ENCODE measurements at places on chromosomes 4 and X.

- no peak for DNase-seq
These were observed 10.7 kb downstream of the SEL1L3 start for GRCh38 chr4:25852103-25852502.

DNA sequence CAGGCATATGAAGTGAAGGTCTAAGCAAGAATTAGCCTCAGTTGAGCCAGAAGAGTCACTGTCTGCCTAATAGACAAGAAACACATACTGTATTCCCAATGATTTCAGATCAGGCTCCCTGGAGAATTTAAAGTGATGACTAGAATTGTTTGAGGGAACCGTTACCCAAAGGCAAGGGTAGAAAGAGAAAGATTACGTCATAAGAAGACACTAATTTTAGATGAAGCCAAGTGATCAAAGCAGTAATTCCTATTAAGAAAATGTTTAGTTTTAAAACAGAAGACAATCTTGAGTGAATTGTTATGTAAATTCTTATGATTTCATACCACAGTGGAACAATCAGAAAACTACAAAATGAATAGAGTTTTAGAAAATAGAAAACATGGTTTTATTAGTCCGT lies 194.5 kb upstream of the ARSJ start:
- DNase-seq: no peak

DNA sequence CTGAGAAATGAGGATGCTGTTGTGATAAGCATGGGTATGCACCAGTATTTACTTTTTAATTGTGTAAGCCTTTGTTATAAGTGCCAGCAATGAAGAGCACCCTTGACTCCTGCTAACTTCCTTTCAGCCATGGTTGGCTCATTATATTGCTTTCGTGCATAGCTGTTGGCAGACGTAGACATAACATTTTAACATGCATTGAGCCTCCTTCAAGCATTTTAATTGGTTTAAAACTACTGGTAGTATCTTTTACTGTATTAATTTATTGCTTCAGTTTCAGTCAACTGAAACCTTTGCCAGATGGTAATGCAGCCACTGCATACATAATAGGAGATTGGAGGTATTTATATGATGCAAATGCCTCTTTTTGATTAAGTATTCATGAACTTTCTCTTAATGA lies 1285.4 kb downstream of the PCDH18 start:
- no peak for DNase-seq

DNA sequence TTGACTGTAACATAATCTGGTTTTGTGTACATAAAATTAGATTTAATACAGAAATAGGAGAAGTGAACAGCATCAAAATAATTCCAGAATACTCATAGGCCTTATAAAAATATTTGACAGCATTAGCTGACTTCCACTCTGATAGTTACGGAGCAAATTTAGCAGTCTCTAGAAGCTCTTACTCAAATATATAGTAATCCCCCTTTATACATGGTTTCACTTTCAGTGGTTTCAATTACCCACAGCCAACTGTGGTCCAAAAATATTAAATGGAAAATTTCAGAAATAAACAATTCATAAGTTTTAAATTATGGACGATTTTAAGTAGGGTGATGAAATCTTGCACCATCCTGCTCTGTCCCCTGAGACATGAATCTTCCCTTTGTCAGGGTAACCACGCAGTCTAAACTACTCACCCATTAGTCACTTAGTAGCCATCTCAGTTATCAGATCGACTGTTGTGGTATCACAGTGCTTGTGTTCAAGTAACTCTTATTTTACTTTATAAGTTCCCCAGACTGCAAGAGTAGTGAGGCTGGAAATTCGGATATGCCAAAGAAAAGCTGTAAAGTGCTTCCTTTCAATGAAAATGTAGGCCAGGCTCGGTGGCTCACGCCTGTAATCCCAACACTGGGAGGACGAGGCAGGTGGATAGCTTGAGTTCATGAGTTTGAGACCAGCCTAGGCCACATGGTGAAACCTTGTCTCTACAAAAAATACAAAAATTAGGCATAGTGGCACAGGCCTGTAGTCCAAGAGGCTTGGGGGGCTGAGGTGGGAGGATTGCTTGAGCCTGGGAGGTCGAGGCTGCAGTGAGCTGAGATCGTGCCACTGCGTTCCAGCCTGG lies 17.2 kb upstream of the RTL9 start:
- no peak for DNase-seq

GRCh38 chr4:12861422-12861821 lies 622.7 kb downstream of the RAB28 start:
- DNase-seq: no peak

- DNase-seq: no peak
These were observed 270.9 kb downstream of the SPRY1 start for GRCh38 chr4:123667496-123667895.

GRCh38 chrX:47976254-47977151 lies 27.3 kb downstream of the ZNF182 start:
- DNase-seq: no peak

- DNase-seq: no peak
These were observed 36.4 kb upstream of the MAMLD1 start for GRCh38 chrX:150326541-150327247.

- DNase-seq: no peak
These were observed at the start of gene RENBP for GRCh38 chrX:153944140-153944799. Gene RENBP, minus strand, starts transcription at chrX:153944643. Its CDS starts 33 bp downstream, at chrX:153944610.

GRCh38 chrX:23403849-23404248 lies 69.2 kb downstream of the PTCHD1 start:
- DNase-seq: no peak

- DNase-seq: no peak
These were observed 38.2 kb downstream of the BEX3 start for GRCh38 chrX:103414561-103414960.

GRCh38 chr4:11133868-11134267 lies 294.8 kb downstream of the HS3ST1 start:
- no peak for DNase-seq

DNA sequence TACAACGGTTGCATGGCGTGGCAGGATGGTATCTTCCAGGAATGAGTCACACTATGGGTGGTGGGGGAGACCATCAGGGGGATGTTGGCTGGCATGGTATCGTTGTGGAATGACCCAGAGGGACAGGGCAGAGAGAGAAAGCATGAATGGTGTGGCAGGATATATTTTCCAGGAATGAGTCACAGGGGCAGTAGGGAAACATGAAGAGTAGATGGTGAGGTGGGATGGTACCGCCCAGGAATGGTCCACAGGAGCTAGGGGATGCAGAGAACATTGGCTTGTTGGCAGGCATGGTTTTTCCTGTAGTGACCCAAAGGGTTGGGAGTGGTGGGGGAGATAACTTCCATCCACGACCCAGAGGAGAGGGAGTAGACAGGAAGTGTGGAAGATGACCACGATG lies 62.4 kb downstream of the MAOA start:
- no peak for DNase-seq

GRCh38 chr4:165757451-165757850 lies 115.6 kb upstream of the TLL1 start:
- no peak for DNase-seq

DNA sequence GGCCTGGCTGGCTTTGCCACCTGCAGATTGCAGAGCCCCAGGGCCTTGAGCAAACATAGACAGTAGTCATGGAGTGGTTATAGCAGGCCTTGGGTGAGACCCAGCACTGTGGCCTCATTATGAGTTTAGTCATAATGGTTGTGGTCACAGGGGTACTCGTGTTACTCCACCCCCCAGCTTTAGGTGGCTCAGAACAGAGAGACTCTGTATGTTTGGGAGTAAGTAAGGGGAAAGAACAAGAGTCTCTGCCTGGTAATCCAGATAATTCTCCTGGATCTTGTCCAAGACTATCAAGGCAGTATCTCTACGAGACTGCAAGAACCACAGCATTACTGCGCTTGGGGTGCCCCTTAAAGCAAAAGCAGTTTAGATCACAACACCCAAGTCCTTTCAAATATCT lies 62.3 kb upstream of the SCRG1 start:
- no peak for DNase-seq

DNA sequence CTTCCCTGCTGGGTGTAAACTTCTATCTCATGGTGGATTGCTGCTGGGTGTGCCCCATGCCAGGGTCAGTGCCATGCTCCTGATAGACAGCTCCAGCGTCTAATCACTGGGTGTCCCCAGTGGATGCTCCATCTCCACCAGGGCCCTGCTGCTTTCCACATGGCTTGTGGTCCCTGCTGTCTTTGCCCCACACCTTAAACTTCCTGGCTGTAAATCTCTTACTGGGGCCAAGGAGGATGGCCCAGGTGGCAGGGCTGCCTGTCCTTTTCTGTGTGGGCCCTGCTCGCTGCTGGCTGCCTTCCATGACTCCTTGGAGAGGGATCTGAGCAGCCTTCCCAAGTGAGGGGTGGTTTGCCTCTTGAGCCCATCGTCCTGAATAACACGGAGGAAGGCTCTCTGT lies 51.8 kb downstream of the RGS12 start:
- DNase-seq: no peak

DNA sequence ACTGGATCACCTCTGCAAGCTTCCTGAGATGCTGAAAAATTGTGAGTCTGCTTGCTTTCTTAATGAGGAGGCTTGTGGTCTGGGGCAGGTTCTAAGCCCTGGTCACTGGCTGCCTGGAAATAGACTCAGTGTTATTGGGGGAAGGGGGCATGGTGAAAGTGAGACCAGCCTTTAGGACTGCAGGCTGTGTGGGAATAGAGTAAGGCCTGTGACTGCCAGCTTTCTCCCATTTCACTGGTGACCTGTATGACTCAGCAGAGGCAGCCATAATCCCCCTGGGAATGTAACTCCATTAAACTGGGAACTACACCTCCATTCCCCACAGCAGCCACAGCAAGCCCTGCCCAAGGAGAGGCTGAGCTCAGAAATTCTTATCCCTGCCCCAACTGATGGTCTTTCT lies 55.9 kb upstream of the IL15 start:
- no peak for DNase-seq

- peak; percentile 79 for DNase-seq
These were observed 777 bp upstream of the EOLA2 start for GRCh38 chrX:149938881-149939654.

DNA sequence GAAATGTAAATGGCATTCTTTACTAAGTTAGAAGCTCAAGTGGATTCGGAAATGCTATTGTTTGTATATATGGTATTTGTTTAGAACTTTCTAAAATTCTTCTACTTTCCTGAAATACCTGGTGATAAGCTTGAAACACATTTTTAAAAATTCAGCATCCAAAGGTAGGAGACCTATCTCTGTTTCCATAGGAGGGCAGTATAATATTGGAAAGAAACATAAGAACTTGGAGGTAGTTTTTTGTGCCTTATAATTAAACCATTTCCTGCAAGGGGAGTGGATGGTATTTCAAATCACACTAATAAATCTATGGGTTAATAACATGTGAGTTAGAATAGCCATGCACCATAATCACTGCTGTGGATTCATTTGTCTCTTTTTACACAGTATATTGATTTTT lies 217.4 kb upstream of the AADAT start:
- DNase-seq: no peak

- DNase-seq: no peak
These were observed 17.8 kb upstream of the ZNF827 start for GRCh38 chr4:145956288-145956890.

DNA sequence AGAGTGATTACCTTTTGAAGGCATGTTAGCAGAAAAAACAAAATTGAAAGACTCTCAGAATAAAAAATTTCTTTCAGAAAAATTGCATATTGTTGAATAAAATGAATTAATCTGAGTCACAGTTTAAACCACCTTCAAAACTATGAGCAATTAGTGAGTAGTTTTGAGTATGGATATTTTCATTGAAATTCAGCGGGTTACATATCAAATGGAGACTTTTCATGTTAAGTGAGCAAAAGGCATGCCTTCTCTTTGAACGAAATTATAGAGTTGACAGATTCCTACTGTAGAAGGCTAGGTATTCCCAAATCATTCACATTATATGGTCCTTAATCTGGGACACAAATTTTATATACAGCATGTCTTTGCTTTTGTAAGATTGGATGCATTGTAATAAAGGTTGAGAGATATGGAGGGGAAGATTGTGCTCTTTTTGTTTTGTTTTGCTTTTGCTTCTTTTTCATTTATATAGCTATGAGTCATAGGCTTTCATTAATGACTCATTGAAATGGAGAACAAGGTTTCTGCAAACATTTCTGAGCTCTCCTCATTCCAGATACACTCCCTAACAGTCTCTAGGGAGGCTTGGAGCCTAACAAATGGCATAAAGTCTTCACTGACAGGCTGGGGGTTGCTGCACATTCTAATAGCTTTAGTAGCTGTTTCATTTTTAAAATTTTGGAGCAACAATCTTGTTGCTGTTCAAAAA lies 21.6 kb downstream of the PCDH18 start:
- no peak for DNase-seq

- DNase-seq: no peak
These were observed 999.5 kb upstream of the GRID2 start for GRCh38 chr4:91304292-91304691.

DNA sequence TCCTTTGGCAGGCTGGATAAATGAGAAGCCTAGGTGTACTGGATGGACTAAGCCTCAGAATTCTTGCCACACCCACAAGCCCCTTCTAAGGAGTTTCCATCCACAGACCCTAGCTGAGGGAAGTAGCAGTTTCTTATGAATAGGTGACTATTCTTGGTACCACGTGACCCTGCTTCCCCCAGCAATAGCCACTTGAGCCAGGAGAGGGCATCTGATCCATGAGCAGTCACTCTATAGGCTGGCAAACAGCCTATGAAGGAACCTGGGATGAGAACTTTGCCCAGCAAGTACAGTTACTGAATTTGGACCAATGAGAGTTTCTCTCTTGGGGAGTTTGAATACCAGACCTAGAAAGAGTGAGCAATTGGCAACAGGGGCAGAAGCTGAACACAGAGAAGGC lies 84.0 kb downstream of the RTL9 start:
- no peak for DNase-seq

Measured in activated T-helper 1 cell treated with anti-CD3 and anti-CD28 coated beads, Interleukin-2, amount 50 U/mL, for 16 hours (primary cell).